ENCODE measurements at places on chromosomes 2 and 18.

GRCh38 chr18:8708670-8709069, 3.3 kb downstream of the MTCL1 start:
- no peak for DNase-seq

- no peak for DNase-seq
Measured at GRCh38 chr2:201953396-201953795, 80.3 kb upstream of the FZD7 start.

GRCh38 chr18:3579701-3580100, 129.7 kb downstream of the TGIF1 start:
- DNase-seq: no peak

DNA sequence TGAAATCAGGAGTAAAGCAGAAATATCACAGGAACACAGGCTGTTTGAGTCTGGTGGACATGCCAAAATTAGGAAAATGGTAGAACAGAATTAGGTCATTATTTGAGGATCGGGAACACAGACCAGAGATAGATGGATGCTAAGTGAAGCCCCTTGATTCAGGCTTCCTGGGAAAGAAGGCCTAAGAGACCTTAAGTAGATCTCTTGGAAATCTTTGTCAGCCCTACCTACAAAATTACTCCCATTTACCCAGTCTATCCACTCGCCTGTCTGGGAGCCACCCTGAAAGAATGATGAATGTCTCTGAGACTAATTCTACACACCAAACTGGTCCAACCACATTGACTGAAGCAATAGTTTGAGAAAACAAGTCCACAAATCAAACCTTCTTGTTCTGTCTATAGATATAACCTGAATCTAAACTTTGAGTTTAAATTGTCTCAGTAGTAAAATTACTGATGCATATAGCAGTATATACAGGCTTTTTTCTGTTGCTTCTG, 36.6 kb upstream of the TANK start:
- no peak for DNase-seq

GRCh38 chr2:204545861-204546735, 823 bp downstream of the PARD3B start:
- DNase-seq: no peak

- DNase-seq: no peak
Measured at GRCh38 chr2:105795575-105795934, 50.8 kb downstream of the NCK2 start.

- no peak for DNase-seq
Measured at GRCh38 chr2:108115868-108116267, 123.9 kb upstream of the SULT1C3 start.

GRCh38 chr2:171545086-171545485, 22.8 kb downstream of the CYBRD1 start:
- no peak for DNase-seq

- DNase-seq: no peak
Measured at GRCh38 chr2:108367561-108368175, 10.1 kb upstream of the SULT1C4 start.

DNA sequence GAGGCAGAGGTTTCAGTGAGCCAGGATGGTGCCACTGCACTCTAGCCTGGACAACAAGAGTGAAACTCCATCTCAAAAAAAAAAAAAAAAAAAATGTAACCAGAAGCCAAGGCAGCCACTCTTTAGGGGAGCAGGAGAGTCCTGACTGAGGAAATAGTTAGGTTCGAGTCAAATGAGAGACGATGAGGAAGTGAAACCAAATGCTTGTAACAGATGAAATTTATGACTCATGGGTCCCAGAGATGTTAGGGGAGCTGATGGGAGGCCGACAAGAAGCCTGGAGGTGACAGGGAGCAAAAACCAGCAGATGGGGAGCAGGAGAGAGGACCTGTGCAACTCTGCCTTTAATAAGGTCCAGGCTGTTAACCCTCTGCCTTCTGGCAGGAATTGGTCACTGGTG, 756.1 kb upstream of the DDX18 start:
- no peak for DNase-seq

DNA sequence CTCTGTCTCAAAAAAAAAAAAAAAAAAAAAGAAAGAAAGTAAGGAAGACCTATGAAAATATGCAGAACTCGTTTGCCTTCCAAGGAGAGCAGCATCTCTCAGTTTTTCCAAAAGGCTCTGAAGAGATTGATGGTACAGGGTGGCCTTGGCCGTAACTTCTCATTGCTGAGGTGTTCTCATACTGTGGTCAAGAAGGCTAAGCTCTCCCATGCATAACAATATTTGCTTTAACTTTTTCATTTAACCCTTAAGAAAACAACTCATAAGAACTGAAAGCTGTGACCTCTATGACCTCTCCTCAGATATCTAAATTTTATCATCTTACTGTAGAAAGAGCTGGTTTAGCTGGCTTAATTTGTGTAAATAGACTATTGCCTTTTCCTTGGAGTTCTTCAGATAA, 37.1 kb upstream of the GATA6 start:
- no peak for DNase-seq

DNA sequence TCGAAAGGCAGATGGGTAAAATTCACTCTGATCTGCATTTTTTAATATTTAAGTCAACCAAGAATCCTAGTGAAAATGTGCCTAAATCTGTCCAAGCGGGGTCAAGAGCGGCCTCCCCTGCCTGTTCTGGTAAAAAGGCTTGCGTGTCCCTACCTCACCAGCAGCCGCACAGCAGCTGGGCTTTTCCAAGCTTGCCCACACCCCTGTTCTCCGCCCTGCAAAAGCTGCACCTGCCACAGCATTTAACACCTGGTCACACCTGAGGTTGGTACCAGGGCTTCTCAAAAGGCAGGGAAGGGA, 25.8 kb upstream of the TMEM182 start:
- DNase-seq: no peak

DNA sequence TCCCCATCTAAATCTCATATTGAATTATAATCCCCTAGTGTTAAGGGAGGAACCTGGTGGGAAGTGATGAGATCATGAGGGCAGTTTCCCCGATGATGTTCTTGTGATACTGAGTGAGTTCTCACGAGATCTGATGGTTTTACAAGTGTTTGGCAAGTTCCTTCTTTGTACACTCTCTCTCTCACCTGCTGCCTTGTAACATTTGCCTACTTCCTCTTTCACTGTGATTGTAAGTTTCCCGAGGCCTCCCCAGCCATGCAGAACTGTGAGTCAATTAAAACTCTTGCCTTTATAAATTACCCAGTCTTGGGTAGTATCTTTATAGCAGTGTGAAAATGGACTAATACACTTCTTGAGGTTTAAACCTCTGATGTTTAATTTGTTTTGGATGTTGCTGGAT, 177.5 kb downstream of the CD8B2 start:
- no peak for DNase-seq

GRCh38 chr2:28821295-28821958, 10.8 kb downstream of the SPDYA start:
- DNase-seq: peak; percentile 17

GRCh38 chr2:45496869-45497268, 114.2 kb downstream of the SRBD1 start:
- no peak for DNase-seq

DNA sequence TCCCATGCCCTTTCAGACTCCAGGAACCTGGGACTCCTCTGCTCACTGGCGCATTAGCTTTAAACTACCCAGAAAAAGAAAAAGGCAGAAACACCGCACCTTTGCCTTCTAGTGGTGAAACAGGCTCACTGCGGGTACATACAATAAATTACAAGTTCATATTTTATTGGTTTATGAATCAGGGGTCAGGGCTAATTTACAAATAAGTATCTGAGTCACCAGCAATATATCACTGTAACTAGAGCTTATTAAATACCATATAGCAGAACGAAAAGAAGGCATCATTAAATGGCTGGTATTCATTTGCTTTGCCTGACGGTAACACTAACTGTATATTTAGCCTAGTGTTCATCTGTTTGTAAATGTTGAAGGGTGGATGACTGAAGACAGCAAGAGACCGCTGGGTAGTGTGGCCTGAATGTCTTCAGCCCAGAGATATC, 26.9 kb upstream of the DTNB start:
- DNase-seq: no peak

DNA sequence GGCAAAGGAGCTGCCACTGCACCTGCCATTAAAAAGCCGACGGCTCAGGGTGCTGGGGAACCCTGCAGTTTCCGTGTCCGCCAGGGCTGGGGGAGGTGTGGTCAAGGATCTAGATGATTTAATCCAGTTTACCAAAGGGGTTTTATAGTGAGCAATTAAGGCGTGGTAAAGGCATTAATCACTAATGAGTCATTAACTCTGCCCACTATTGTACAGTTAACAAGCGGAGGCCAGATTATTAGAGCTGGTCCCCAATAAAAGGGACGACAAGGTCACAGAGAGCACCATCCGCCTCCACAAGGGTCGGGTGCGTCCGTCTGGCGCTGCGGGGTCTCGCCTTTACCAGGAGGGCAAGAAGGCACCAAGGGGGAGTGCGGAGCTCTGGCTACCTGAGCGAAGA, 9.6 kb downstream of the RAX start:
- DNase-seq: no peak

GRCh38 chr2:111220962-111221361, 100.2 kb downstream of the BCL2L11 start:
- DNase-seq: no peak

GRCh38 chr2:221399183-221399582, 172.9 kb downstream of the EPHA4 start:
- no peak for DNase-seq

DNA sequence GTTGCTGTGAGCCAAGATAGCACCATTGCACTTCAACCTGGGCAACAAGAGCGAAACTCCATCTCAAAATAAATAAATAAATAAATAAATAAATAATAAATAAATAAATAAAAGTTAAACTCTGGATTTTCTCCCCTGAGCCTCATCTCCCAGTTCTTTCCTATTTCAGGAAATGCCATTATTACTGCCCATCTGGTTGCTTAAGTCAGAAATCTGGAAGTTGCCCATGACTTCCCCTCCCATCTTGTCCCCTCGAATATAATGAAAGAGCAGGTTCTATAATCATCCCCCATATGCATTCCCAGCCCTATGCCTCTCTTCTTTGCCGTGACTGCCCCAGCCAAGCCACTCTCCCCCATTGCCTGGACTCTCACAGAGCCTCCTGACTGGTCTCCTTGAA, 4.2 kb upstream of the PSD4 start:
- DNase-seq: no peak

GRCh38 chr18:8661754-8662559, 43.4 kb upstream of the MTCL1 start:
- DNase-seq: no peak

DNA sequence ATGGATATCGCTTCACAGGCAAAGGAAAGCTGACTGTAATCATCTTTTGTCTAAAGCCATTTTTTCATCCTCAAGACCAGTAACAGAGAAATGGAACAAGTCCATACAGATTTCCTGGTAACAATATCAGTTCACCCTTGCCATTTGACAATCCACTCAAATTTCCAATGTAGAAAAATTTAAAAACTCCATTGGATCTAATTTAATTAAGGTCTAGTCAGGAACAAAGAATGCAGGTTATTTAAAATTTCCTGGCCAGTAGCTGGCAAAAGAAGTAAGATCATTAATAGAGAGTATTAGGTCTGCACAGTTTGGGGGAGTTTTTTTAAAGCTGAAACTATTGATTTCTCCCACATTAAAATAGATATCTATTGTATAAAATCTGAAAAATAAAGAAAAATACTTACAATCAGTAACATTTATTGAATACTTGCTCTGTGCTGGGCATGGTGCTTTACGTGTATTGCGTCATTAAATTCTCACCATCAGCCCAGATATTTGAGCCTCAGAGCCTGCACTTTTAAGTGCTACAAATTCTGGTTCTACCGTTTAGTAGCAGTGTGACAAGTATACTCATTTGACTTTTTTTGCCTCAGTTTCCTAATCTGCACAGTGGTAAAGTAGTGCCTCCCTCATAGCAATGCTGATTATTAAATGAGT, 41.8 kb downstream of the SMARCAL1 start:
- DNase-seq: no peak

GRCh38 chr2:60735496-60736250, 20.4 kb upstream of the PAPOLG start:
- DNase-seq: no peak

DNA sequence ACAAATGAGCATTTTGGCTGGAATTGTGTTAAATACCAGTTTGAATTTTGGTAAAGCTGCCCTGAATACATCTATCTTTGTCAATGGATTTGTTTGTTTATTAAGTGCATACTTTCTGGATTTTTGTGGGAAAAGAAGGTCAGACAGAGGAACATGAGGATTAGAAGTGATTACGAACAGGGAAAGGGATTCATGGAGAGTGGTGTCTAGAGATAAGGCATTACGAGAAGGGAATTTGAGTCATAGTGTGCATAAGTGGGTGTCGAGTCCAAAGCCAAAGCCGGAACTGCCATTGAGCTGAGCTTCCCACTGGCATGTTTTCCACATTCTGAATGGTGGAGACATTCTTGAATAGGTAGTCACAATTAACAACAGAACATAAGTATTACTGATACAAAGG, 68.9 kb upstream of the EFEMP1 start:
- peak; percentile 95 for DNase-seq

- no peak for DNase-seq
Measured at GRCh38 chr18:9766076-9766481, 58.0 kb downstream of the RAB31 start.

DNA sequence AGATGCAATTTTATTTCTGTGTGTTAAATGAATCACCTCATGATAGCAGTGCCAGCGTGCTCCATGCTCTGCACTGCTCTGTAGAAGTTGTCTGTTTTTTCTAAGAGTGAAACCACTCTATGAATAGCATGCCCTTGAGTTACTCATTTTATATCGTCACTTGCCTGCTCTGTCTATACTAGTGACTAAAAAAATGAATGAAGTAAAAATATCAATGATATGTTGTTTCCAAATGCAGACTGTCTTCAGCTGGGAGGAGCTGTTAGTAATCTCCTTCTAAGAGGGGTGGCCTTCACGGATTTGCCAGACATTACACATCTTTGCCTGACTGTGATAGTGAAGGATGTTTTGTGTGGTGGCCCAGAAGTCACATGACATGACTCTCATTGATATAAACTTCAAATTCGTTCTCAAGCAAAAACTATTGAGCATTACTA, 852.1 kb downstream of the CNTNAP5 start:
- no peak for DNase-seq

DNA sequence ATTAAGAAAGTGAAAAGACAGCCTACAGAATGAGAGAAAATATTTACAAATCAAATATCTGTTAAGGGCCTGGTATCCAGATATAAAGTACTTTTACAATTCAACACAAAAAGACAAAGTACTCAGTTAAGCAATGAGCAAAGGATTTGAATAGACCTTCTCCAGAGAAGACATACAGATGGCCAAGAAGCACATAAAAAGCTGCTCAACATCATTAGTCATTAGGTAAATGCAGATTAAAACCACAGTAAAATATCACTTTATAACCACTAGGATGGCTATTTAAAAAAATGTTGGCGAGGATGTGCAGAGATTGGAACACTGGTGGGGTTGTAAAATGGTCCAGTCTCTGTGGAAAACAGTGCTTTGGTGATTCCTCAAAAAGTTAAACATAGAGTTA, 38.9 kb downstream of the RAB31 start:
- no peak for DNase-seq

All from HS-27A (cell line).